Glomerular endothelial cell (primary cell): ENCODE measurements at places on chromosomes 2 and 18. TPM values are rescaled to one million over a fixed set of nuclear protein-coding genes. Genes with fewer than 3 reads are reported as not detected.

Gene C1QL2
- not detected in 2 replicates for total RNA-seq

Gene LMAN2L
- 19.7 and 22.8 TPM in 2 replicates for total RNA-seq

Gene OR6B3
- total RNA-seq, result not detected in 2 replicates

Gene TEKT4
- total RNA-seq, result not detected in 2 replicates

Gene AMER3
- not detected in 2 replicates for total RNA-seq

Gene LTBP1
- 63.4 and 79.6 TPM in 2 replicates for total RNA-seq

Gene POLE4
- 8.6 and 10.2 TPM in 2 replicates for total RNA-seq

Gene SERPINE2
- total RNA-seq, result 42.8 and 51.3 TPM in 2 replicates

Gene PREPL
- total RNA-seq, result 28.8 and 30.2 TPM in 2 replicates

Gene PHOSPHO2
- 0.29 and 4.4 TPM in 2 replicates for total RNA-seq

Gene GPAT2
- 4.2 and 5.7 TPM in 2 replicates for total RNA-seq

Gene ECEL1
- not detected in 2 replicates for total RNA-seq

Gene IL37
- not detected in 2 replicates for total RNA-seq

Gene STARD6
- not detected in 2 replicates for total RNA-seq

Gene RTP5
- not detected in 2 replicates for total RNA-seq

Gene PAX8
- total RNA-seq, result 21.9 and 30.2 TPM in 2 replicates

Gene FBXO41
- total RNA-seq, result 2.3 and 2.9 TPM in 2 replicates

Gene MAL
- 3.1 TPM in 1 of 2 replicates, not detected in the other for total RNA-seq

Gene KCNK3
- total RNA-seq, result 0.53 and 1.3 TPM in 2 replicates

Gene CAPN14
- 0.15 and 0.35 TPM in 2 replicates for total RNA-seq

Gene APCDD1
- 0.10 and 0.12 TPM in 2 replicates for total RNA-seq

Gene SAG
- total RNA-seq, result not detected in 2 replicates

Gene GNAL
- 0.41 and 1.8 TPM in 2 replicates for total RNA-seq

Gene LRATD1
- total RNA-seq, result 9.7 and 17.1 TPM in 2 replicates

Gene SNED1
- 27.7 and 41.3 TPM in 2 replicates for total RNA-seq

Gene SLC4A5
- total RNA-seq, result 0.10 and 0.18 TPM in 2 replicates

Gene SFT2D3
- total RNA-seq, result 6.7 and 7.3 TPM in 2 replicates

Gene LYPD1
- total RNA-seq, result 18.8 and 29.2 TPM in 2 replicates

Gene ANKMY1
- total RNA-seq, result 7.1 and 8.3 TPM in 2 replicates

Gene ALPP
- total RNA-seq, result not detected in 2 replicates

Gene FHOD3
- total RNA-seq, result 5.6 and 7.8 TPM in 2 replicates

Gene ARHGEF4
- total RNA-seq, result 0.24 and 0.58 TPM in 2 replicates

Gene PLEKHM3
- total RNA-seq, result 4.1 and 7.8 TPM in 2 replicates

Gene SLC5A7
- total RNA-seq, result not detected in 2 replicates

Gene TMEM247
- not detected in 2 replicates for total RNA-seq

Gene DCC
- 0.06 TPM in 1 of 2 replicates, not detected in the other for total RNA-seq

Gene GBX2
- 2.2 and 5.3 TPM in 2 replicates for total RNA-seq

Gene DHRS9
- total RNA-seq, result 3.0 TPM in 1 of 2 replicates, not detected in the other

Gene ACMSD
- total RNA-seq, result not detected in 2 replicates

Gene RAX
- not detected in 2 replicates for total RNA-seq

Gene GATA6
- total RNA-seq, result 7.0 and 18.1 TPM in 2 replicates

Gene CCDC68
- total RNA-seq, result 0.97 and 3.2 TPM in 2 replicates

Gene ANKRD62
- not detected in 2 replicates for total RNA-seq

Gene RAPH1
- 62.1 and 69.8 TPM in 2 replicates for total RNA-seq

Gene DPYSL5
- total RNA-seq, result not detected in 2 replicates

Gene DUSP2
- 0.10 and 0.18 TPM in 2 replicates for total RNA-seq

Gene SCYGR4
- total RNA-seq, result not detected in 2 replicates

Gene DDX1
- 65.9 and 74.2 TPM in 2 replicates for total RNA-seq

Gene CENPA
- 3.6 and 4.6 TPM in 2 replicates for total RNA-seq

Gene MTLN
- total RNA-seq, result 39.0 and 66.7 TPM in 2 replicates

Gene MERTK
- total RNA-seq, result 10.3 and 18.8 TPM in 2 replicates

Gene ASPRV1
- 0.64 and 0.82 TPM in 2 replicates for total RNA-seq

Gene SERPINB12
- not detected in 2 replicates for total RNA-seq

Gene EPHA4
- total RNA-seq, result 6.5 and 22.2 TPM in 2 replicates

Gene INHBB
- 2.4 and 13.9 TPM in 2 replicates for total RNA-seq

Gene RAB12
- total RNA-seq, result 61.5 and 63.3 TPM in 2 replicates
